ENCODE measurements at places on chromosomes 16 and 17.
A peak's percentile ranks its signal among the peaks of the same experiment; 100 is the strongest.

GRCh38 chr17:7296189-7296861 is 1.9 kb upstream of the YBX2 start:
- peak; percentile 70 for DNase-seq

- DNase-seq: peak; percentile 81
These were observed 2.1 kb upstream of the C17orf78 start for GRCh38 chr17:37373530-37374159.

- no peak for DNase-seq
These were observed 86.7 kb upstream of the XYLT1 start for GRCh38 chr16:17557480-17557879.

DNA sequence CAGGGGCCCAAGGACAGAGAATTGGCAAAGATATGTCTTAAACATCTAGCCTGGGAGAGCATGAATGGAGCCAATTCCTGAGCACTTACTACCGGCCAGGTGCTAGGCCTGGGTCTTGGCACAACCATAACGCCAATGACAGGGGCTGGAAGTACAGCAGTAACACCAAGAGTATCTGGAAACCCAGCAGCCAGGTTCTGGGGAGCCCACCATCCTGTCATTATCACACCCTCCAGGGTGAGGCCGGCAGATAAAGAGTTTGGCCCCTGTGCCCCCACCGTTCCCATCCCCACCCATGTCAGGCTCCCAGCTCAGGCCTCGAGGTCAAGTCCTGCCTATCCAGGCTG is 508 bp upstream of the TMC8 start:
- no peak for DNase-seq

DNA sequence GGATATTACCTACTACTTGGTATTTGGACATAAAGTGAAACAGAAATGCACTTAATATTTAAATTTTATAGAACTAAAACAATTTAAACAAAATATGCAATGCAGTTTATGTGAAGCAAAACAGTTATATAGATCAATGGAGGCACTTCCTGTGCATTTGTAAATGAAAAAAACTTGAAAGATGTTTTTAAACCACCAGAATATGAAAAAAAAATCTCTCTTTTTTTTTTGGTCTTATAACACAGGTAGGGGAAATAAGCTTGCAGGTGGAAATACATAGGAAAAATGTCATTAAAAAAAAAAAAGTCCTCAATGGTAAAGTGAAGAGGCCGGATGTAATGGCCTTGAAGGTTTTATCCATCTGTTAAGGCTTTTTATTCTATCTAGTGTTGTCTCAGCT is 180.3 kb upstream of the AXIN2 start:
- no peak for DNase-seq

DNA sequence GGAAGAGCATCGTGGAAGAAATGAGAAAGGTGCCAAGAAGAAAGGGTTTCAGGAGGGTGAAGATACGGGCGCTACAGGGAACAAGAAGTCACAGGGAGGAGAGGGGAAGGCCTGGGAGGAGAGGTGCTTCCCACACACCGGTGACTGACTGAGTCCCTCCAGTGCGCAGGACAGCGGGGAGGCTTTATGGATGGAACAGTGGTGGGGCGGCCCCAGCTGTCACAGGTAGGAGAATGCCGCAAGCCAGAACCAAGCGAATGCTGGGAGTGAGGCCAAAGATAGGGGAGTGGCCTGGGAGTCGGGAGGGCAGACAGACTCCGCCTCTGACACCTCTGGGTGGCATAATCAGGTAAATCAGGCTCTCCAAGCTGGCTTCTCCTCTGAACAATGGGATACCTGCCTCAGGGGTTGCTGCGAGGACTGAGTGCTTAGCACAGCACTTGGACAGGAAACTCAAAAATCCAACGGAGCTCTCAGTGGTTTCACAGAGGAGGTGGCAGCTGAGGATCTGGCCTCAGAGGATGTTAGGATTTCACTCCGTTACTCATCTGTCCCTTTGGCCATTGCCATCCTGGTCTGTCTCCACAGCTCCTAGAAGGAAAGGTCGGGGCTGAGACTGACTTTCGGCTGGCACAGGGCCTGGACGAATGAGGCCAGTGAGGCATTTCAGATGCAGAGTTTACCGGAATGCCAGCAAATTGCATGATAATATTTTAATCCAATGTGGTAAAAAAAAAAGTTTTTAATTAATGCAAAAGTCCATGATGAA is 717 bp upstream of the CNP start:
- no peak for DNase-seq

- DNase-seq: peak; percentile 57
These were observed 1.3 kb downstream of the TUBB3 start for GRCh38 chr16:89924297-89924924.

GRCh38 chr17:62975206-62975605 is 9.2 kb downstream of the TANC2 start:
- no peak for DNase-seq

Measured in HAP-1 (cell line).